Fibroblast of skin of left biceps (primary cell): ENCODE measurements at places on chromosomes 4 and X.

- no peak for DNase-seq
These were observed 26.5 kb downstream of the GALNT7 start for GRCh38 chr4:173195109-173195508.

DNA sequence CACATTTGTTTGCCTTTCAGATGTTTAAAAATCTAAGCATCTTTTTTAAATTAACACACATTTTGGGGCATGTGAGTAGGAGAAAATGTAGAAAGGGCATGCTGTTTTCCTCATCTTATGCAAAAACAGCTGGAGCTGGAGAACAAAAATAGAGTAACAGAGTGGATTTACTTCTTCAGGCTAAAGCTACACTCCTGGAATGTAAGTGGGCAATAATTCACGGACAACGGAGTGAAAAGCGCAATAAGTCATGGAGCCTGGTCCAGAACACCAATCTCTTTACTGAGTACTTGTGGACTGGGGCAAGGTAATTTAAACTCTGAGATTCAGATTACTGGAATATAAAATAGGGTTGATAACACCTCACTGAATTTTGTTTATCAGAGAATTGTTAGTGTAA, 1018.8 kb upstream of the HS3ST1 start:
- DNase-seq: no peak

DNA sequence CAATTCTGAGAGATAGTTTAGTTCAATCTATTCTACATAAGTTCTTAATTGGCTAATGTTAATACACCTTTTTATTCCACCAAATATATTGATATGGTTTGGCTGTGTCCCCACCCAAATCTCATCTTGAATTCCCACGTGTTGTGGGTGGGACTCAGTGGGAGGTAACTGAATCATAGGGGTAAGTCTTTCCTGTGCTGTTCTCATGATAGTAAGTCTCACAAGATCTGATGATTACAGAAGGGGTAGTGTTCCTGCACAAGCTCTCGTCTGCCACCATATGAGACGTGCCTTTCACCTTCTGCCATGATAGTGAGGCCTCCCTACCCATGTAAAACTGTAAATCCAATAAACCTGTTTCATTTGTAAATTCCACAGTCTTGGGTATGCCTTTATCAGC, 11.3 kb downstream of the PPA2 start:
- DNase-seq: no peak

GRCh38 chr4:142272452-142272851, 573.6 kb downstream of the INPP4B start:
- no peak for DNase-seq

- DNase-seq: no peak
These were observed 25.3 kb upstream of the GATB start for GRCh38 chr4:151786158-151786495.

DNA sequence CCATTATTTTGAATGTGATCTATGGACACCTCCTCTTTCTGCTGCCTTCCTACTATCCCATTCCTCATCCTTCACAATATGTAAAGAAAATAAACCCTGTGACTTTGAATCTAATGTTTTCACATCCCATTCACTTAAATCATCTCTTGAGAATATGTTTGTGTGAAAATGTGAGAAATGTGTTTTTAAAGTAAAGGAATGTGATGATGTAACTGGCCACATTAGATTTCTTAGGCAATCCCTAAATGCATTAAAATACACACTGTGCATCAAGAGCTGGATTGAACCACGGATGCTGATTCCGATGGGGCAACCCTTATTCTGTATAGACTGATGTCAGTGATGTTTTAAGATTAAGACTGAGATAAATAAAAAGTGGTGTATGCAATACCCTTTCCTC, 558.9 kb upstream of the TENM3 start:
- DNase-seq: peak; percentile 61
